ENCODE measurements at places on chromosomes 12 and 14.

DNA sequence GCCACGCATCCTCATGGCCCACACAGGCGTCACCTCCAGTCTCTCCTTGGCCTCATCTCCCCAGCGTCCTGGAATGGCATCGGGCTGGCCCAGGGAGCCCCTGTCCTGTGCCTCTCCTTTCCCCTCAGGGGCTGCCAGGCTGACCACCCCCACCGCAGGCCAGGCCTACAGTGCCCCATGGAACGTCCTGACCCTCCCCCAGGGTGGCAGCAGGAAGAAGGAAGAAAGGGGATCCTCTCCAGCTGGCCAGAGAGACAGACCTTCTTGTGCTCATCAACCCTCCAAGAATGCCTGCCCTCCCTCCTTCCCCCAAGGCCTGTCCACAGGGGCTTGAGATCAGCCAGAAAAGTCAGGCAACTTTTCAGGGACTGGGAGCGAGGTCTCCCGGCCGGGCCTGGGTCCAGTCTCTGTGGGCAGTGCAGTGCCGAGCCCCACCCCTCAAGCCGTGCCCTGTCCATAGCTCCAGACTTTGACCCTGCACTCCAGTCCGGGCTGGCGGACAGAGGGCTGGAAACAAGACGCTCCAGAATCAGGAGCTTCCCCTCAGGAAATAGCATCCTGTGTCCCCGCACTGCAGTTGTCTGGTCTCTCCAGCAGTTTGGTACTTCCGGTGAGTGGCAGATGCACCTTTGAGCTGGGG, at the start of gene DAO:
Gene DAO (plus strand): TSS at position 478 of the 640 bp plus-strand sequence. CDS start 4,915 bp downstream, outside the sequence.
- no peak for DNase-seq

DNA sequence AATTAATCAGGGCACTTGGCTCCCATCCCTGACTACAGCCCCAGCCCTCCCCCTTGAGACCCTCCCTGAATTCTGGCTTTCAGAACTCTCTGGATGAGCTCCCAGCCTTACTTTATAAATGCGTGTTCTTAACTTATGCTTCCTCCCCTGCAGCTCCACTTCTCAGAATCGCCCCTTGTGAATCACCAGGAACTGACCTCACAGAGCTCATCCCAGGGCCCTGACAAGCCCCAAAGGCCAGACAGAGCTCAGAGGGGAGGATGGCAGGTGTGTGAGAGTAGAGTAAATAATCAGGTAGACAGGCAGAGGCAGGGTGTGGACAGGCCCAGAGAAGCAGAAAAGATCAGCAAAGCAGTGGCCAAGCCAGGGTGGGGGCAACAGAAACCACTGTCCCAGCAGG, 68.2 kb upstream of the FOXN3 start:
- DNase-seq = no peak

GRCh38 chr12:85369365-85370154, 89.5 kb downstream of the ALX1 start:
- DNase-seq = no peak

- DNase-seq = no peak
These were observed 31.9 kb upstream of the MED13L start for GRCh38 chr12:116309343-116309742.

DNA sequence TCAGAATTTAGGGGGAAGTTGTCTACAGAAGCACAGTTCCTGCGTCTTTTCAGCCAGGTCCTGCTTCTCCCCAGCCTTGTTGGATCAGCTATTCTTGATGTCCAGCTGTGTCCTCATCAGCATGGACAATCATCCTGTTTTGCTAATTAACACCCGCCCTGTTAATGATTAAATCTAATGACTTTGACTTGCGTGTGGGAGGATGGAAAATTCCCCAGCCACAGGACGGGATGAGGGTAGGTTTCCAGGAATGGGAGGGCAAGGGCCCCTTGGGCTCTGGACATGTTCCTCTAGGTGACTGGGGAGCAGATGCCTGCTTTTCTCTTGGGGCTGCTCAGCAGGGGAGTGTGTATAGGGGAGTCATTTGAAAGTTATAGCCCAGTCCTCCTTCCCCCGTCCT, 5.3 kb upstream of the PPP1R1A start:
- DNase-seq = no peak

DNA sequence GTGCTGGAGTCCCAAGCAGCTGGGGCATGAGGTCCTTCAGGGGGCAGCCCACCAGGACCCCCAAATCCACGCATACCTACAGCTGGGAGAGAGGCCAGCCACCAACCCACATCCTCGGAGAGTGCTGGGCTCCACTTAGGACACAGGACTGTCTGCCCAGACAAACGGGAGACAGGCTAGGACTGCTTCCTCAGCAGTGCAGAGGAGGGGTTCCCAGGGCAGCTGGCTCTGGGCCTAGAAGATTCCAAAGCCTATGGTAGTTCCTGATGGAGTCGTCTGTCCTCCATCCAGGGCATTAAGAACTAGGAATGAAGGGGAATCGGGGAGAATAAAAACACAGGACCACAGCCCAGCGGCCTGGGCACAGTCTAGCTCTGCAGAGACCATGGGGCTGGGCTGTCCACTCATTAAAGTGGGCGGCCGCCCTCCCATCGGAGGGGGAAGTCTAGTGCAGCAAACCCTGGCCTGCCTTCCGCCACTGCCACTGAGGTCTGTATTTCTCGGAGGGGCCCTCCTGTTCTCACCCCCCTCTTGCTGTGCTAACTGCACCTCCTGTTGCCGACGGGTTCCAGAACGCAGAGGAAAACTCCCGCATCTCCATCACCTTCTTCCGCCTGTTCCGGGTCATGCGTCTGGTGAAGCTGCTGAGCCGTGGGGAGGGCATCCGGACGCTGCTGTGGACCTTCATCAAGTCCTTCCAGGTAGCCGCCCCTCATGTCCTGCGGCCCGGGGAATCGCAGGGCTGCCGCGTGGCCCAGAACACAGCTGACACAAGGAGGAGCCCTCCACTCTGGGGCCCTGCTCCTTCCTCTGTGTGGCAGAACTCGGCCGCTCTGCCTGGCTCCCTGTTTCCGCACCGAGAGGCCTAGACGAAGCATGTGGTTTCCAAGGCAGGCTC, 143.5 kb upstream of the FKBP4 start:
- DNase-seq = no peak

- DNase-seq = no peak
These were observed 16.0 kb downstream of the PROX2 start for GRCh38 chr14:74859757-74860552.

- DNase-seq = no peak
These were observed 2.8 kb upstream of the FGF6 start for GRCh38 chr12:4448371-4448940.

- no peak for DNase-seq
These were observed 12.2 kb downstream of the FBXL14 start for GRCh38 chr12:1581973-1582708.

- DNase-seq = no peak
These were observed 118.8 kb downstream of the TPH2 start for GRCh38 chr12:72057330-72057914.

GRCh38 chr14:100443603-100444002, 120.5 kb downstream of the SLC25A47 start:
- DNase-seq = no peak

GRCh38 chr12:72234886-72235285, 37.3 kb upstream of the TRHDE start:
- no peak for DNase-seq

GRCh38 chr14:72738161-72738611, 155.7 kb downstream of the DPF3 start:
- DNase-seq = no peak

- DNase-seq = no peak
These were observed 317.6 kb downstream of the DPF3 start for GRCh38 chr14:72576258-72576657.

DNA sequence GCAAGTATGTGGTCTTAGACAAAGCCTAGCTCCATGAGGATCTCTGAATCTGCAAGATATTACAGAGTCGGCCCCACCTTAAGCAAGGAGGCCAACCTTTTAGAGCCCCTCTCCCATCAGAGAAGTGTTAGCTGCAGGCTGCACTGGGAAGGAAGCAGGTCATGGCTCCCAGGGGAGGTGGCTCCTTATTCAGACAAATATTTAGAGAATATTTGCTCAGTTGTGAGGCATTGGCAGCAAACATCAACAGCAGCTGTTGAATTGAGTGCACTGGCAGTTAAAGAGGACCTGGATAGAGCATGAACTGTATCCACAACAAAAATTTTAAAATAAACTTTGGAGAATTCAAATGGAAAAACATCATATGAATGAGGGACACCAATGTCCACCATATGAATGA, 44.7 kb downstream of the FSCB start:
- DNase-seq = no peak

DNA sequence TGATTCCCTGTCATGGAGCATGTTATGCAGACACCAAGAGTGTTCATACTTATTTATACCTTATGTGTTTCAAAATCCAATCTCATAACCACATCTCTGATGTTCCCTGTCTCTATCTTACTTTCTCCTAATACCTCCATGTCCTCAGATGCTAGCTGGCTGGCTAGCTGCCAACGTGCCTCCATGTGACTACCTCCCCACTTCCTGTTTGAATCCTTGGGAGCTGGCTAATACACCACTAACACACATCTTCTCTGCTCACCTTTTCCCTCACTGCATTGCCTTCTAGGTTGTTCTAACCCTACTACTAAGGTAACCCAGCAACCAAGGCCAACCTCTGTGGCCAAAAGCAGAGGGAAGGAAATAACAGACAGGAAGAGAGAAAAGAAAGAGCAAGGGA, 27.3 kb downstream of the TTC5 start:
- DNase-seq = no peak

GRCh38 chr12:95790033-95790916, at the start of gene NTN4:
TSS of gene NTN4 (minus strand) at chr12:95790764. CDS start at chr12:95790309, 455 bp downstream.
- DNase-seq = no peak

- DNase-seq = no peak
These were observed 16.6 kb upstream of the CLEC2A start for GRCh38 chr12:9948606-9949296.

- no peak for DNase-seq
These were observed 32.6 kb upstream of the PLEKHG3 start for GRCh38 chr14:64671591-64671990.

All from stimulated activated CD4-positive, alpha-beta T cell treated with anti-CD3 and anti-CD28 coated beads, Interleukin-1b, Interleukin-23, amount 100 ng/mL, for 1 hour (primary cell).